Glomerular endothelial cell (primary cell): ENCODE measurements at places on chromosomes 6 and 20.

DNA sequence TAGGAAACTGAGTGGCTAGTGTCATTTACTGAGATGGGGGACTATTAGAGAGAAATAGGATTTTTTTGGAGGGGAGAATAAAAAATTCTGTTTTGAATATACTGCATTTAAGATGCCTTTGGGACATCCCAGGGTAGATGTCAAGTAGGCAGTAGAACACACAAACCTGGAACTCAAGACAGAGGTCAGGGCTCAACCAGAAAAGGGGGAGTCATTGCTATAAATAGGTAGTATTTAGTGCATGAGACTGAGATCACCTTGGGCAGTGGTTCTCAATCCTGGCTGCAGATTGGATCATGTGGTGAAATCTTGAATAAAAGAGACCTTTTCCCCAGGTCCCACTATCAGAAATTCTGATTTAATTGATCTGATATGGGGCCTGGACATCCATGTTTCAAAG lies 110.5 kb upstream of the SUPT3H start:
- DNase-seq = no peak

DNA sequence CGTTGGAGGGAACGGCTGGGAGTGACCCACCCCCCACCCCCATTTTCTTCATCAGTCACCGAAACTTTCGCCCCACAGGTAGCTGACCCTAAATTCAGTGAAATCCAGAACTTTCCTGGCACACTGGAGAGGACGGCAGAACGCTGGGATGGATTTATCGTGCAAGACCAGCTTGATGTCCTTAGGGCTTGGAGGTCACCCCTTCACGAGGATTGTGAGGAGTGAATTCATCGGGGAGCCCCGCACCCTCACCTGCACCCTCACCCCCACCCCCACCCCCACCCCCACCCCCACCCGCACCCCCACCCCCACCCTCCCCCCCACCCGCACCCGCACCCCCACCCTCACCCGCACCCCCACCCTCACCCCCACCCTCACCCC lies 13.3 kb upstream of the TCFL5 start:
- DNase-seq = no peak

DNA sequence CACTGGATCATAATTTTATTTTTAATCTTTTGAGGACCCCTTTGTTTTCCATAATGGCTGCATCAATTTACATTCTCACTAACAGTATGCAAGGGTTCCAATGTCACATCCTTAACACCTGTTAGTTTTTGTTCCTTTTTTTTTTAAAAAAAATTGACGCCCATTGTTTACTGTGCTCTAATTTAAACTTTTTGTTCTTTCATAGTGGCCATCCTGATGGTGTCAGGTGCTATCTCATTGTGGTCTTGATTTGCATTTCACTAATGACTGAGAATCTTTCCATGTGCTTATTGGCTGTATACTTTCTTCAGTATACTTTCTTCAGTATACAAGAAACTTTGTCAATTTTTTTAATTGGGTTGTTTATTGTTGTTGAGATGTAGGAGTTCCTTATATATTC lies 347.0 kb downstream of the RNGTT start:
- DNase-seq = no peak

DNA sequence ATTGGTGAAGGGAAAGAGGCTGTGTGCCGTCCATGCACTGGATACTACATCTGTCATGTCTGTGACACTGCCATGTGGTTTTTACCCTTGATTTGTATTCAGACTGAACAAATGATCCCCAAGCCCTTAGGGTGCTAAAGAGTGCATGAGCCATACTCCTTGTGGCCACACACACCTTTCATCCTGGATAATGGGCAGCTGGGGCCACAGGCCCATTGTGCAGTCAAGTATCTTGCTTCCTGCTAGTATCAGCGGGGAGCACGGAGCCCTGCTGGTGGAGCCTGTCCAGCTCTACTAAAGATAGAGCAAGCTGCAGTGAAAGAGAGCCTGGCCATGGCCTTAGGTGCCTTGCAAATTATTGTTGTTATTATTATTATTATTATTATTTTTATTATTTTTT lies 75.1 kb downstream of the SLX4IP start:
- no peak for DNase-seq

GRCh38 chr6:132062626-132063025 lies 111.5 kb upstream of the CCN2 start:
- no peak for DNase-seq

- DNase-seq = no peak
Measured at GRCh38 chr6:142796571-142796970, 148.4 kb downstream of the HIVEP2 start.

DNA sequence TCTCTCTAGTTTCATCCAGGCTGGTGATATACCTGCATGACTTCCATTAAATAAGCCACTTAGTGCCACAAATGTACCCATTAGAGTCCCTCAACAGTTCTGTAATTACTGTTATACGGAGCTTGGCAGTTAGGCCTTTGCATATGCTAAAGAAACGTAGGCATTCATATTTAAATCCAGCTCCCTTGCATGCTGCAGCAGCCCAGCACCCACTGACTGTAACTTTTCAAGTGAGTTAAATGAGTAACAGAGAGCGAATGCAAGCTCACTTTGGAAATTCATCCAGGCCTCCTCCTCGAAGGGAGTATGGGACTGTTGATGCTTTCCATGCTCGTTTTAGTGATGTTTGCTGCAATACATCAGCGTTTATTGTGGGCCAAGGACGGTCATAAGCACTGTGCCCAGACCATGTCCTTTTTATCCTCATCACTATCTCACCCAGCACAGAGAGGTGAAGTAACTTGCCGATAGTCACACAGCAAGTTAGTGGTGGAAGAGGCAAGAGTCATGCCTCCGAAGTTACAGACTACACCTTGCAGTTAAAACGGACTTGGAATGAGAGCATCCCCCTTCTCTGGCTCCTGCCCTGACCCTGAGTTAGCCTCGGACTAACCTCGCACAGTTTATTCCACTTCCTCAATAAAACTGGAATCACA lies 179.4 kb upstream of the PDE10A start:
- DNase-seq = no peak
